Activated CD4-positive, alpha-beta T cell treated with anti-CD3 and anti-CD28 coated beads for 1 hour (primary cell): ENCODE measurements at places on chromosomes 5 and 9.

- peak; percentile 21 for DNase-seq
Observed at GRCh38 chr9:7976167-7976755, 176.7 kb upstream of the DMAC1 start.

DNA sequence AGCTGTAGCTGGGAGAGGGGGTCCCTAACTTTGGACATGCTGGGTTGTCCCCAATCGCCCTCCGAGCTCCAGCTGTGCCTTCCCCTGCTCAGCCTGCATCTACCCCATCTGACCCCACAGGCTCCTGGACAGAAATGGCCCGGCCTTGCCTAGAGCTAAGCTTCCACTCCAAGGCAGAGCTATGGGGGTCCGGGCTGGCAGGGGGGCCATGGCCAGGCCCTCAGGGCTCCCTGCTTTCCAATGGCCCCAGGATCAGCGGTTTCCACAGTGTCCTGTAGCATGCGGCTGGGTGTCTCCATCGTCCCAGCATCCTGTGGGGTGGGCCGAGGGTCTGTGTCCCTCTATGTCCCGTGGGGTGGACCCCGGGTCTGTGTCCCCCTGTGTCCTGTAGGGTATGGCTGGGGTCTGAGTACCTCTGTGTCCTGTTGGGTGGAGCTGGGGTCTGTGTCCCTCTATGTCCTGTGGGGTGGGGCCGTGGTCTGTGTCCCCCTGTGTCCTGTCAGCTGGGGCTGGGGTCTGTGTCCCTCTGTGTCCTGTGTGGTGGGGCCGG is 130.6 kb downstream of the RXRA start:
- no peak for DNase-seq

- DNase-seq, result no peak
Observed at GRCh38 chr9:35844628-35845270, 15.7 kb downstream of the TMEM8B start.

DNA sequence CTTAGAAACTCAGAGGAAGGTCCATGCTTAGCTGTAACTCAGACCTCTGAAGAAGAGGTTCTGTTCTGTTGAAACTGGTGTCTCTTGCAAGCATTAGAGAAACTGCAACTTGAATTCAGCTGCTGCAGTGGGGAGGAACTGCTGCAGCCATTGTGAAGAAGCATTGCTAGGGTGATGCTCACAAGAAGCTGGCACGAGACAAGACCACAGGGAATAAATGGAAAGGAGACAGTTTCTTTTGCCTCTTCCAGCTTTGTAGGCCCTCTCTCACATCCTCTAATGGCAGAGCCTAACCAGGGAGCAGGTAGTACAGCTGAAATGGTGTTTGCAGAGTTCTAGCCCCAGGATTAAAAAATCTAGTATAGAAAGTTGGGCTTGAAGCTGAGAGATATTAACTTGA is 148.0 kb upstream of the DMAC1 start:
- DNase-seq, result no peak

DNA sequence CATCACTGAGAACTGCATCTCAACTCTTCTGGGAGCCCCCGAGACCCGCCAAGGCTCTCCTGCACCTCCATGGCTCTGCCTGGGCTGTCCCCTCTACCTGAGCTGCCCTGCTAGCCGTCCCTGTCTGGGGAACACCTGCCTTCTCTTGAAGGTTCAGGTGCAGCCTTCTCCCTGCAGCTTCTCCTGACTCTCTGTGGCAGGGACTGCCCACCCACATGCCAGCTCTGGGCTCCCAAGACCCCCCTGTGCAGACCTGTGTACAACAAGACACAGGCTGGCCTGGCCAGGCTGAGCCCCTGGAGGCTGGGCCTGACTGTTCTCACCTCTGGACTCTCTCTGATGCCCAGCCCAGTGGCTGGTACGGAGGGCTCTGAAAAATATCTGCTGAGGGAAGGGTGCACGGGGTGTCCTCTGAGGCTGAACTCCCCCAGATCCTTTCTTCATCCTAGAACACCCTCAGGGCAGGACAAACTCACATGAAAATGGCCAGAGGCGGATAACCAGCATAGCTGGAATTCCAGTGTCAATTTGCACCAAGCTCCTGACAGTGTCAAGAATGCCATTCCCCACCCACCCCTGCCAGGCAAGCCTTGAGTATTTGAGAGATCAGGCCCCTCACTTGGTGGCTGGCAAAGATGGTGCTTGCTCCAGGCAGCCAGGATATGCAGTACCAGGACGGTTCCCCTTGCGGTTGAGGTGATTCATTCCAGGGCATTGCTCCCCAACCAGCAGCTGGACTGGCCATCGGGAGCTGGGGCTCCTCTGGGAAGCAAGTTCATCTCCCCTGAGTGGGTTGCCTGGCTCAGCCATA is 40.9 kb upstream of the SLC25A51 start:
- DNase-seq, result no peak

DNA sequence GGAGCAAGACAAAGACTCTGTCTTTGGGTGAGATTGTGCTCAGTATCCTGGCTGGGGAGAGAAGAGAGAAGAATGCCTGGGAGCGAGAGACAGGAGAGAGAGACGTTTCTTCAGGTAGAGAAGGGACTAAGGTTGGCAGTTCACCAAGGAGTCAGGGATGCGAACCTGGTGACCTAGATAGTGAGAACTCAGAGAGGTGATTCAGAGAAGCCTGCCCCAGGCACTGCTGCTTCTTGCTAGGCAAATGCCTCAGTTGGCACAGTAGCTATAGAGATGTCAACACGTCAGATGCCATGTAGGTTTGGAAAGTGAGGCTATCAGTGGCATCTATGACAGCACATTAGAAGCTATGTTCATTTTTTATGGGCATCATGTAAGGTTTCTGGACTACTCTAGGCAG is 231.6 kb upstream of the VLDLR start:
- DNase-seq, result no peak

DNA sequence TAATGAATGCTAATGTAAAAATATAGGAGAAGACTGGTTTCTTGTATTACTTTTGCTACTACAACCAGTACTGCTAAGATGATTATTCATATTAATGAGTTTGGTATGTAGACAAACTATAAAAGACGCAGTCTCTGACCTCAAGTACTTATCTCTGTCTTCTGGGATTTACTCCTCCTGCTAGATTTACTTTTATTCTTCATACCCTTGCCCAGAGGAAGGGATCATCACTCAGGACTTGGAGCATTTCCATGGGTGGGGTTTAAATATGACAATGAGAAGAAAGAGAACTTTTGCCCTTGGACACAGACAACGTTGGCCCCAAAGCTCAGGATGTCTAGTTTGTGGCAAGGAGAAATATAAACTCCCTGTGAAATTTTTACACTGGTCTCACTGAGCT is 126.1 kb downstream of the BNC2 start:
- DNase-seq, result no peak

DNA sequence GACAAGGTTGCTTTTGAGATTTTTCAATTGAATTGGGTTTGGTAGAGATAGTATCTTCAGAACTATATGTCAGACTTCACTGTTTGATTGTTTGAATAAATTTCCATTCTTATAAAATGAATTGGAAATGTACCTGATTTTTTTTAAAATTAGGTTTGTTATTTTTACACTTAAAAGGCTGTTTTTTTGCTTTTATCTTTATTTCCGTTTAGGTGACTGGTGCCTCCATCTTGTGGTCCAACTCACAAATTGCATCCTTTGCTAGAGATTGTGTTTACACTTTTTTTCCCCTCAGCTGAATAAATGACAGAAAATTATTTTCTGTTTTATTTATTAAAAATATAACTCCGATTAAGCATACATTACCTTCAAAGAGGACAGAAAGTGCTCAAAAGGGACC is 15.6 kb downstream of the NDUFAF2 start:
- no peak for DNase-seq

DNA sequence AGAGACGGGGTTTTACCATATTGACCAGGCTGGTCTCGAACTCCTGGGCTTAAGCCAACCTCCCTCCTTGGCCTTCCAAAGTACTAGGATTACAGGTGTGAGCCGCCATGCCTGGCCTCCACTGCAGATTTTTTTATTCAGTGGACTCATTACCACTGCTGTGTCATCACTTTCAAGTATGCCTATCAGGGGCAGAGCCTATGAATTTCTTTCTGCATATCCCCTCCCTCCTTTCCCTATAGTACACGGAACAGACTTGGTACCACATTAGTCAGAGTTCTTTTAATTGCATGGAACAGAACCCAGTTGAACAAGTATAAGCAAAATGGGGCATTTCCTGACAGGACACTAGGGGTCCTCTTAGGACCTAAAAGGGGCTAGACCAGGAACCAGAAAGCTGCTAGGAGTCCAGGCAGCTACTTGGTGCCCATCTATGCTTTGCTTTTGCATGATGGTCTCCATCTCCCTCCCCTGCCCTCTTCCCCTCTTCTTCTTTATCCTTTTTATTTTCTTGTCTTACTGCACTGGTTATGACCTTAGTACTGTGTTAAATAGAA is 5.8 kb downstream of the BSPRY start:
- DNase-seq, result no peak

DNA sequence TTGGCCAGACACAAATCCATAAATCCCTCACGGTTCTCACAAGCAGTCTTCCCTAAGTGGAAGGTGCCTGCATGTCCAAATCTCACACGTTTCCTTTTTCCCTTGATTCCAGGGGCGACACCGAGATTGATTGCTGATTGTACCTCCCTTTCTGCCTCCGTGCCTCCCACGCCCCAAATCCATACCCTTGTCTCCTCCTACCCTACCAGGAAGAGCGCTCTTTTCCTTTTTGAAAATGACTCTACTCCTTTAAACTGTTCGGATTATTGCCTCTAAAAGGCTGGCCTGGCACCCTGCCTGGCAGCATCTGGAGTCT is 4.5 kb downstream of the STC2 start:
- DNase-seq, result no peak
